ENCODE measurements at places on chromosomes 2 and 18.

DNA sequence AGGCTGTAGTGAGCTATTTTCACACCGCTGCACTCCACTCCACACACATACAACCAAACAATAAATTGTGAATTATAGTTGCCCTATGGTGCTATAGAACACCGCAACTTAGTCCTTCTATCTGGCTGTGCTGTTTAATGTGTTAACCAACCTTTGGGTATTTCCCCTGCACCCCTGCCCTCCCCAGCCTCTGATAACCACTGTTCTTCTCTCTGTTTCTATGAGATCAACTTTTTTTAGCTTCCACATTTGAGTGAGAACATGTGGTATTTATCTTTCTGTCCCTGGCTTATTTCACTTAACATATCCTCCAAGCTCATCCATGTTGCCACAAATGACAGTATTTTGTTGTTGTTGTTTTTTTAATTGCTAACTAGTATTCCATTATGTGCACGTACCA, 32.5 kb downstream of the TET3 start:
- no peak for DNase-seq

DNA sequence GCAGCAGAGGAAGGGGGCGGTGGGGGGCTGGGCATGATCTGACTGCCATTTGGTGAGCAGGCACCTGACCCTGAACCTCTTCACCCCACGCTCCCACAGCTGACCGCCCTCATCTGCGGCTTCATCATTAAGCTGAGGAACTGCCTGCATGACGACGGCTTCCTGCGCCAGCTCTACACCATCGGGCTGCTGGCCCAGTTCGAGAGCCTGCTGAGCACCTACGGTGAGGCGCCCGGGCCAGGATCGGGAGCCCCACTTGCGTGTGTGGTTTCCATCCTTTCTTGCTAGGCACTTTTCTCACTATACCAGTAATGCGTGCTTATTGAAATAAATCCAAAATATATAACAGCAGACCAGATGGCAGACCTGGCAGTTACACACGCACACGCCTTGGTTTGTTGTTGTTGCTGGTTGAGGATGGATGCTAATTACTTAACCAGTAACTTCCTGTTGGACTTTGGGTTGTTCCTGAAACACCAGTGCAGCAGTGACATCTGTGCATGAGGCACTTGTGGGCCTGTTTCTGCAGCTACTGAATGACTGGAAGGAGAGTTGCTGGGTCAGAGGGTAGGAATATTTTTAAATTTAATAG, 43.7 kb downstream of the COA5 start:
- no peak for DNase-seq

GRCh38 chr2:202165945-202166344, 72.5 kb downstream of the SUMO1 start:
- peak; percentile 15 for DNase-seq

GRCh38 chr2:74534411-74534810, 4.7 kb downstream of the HTRA2 start:
- DNase-seq, result no peak

DNA sequence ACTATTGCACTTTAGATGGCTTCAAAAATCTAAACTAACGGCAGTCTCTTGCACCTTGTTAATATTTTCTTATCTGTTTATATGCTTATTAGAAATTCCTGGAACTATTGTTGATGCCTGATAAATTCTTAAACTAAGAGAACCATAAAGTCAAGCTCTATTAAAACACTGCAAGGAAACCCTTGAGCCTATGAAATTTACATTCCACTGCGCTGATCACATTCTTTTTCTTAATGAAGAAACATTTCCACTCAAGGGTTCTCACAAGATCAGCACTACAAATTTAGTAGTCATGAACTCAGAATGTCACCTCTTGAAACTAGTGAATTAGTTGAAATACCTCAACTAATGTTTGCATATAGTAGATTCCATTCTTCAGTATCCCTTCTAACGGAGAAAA, 331.8 kb upstream of the SLC8A1 start:
- DNase-seq, result no peak

GRCh38 chr18:55509631-55510324, 78.2 kb downstream of the TCF4 start:
- peak; percentile 76 for DNase-seq

GRCh38 chr2:19072161-19072560, 286.3 kb downstream of the OSR1 start:
- no peak for DNase-seq

GRCh38 chr2:234438305-234438977, 58.4 kb downstream of the ARL4C start:
- no peak for DNase-seq

DNA sequence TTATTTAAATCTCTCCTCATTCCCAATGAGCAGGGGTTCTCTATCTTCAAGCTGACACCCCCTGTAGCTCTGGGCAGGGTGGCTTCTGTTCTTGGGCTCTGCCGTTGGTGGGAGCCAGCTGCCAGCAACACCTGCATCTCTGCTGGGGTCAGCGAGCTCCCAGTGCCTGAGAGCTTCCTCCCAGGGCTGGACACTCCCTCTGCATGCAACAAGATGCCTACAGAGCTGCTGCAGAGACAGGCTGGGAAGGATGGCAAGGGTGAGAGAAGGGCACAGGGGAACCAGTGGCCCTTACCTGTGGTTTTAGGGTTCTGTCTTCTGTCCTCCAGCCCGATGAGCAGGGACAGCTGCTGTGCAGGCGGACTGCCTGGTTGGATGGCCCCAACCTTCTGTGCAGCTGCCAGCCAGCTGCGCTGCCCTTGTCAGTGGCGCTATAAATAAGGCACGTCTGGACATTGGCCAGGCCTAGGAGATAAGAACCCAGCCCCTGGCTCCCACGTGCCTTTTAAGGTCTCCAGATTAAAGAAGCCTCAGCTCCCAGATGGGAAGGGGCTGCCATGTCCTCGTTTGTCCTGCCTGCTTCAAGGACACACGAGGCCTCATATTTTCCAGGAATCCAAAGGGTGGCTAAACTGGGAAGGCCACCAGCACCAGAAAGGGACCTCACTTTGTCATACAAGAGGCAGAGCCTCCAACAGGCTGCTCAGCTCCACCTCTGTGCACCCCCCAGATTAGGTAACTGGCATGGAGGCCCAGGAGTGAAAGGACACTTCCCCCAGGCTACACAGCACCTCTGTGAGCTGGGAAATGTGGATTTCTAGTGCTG, 39.5 kb upstream of the FHL2 start:
- DNase-seq, result peak; percentile 64

DNA sequence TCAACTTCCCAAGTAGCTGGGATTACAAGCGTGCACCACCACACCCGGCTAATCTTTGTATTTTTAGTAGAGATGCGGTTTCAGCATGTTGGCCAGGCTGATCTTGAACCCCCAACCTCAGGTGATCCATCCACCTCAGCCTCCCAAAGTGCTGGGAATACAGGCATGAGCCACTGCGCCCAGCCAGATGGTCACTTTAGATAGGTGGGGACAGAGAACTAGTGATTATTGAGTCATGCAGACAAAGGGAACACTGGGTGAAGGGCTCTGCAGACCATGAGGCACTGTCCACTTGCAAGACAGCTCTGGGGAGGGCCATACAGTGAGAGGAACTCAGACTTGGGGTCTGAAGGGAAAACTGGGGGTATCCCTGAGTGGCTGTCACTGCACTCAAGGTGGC, 58.4 kb upstream of the POMC start:
- DNase-seq, result no peak

DNA sequence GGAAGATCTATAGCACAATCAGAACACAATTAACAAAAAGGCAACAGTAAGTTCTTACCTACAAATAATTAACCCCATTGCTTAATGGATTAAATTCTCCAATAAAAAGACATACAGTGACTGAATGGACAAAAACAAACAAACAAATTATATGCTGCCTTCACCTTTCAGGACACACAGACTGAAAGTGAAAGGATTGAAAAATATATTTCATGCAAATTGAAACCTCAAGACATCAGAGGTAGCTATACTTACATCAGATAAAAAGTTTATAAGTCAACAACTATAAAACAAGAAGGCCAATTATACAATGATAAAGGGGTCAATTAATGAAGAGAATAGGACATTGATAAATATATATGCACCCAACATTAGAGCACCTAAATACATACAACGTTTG, 741.2 kb upstream of the FAM98A start:
- no peak for DNase-seq

- no peak for DNase-seq
These were observed 88.9 kb downstream of the MCFD2 start for GRCh38 chr2:46826569-46827245.

- DNase-seq, result peak; percentile 50
These were observed at the start of gene VSNL1 for GRCh38 chr2:17540093-17540812. Gene VSNL1 (plus strand): TSS chr2:17540696. CDS start chr2:17592075, 51,379 bp downstream.

Measured in foreskin fibroblast (primary cell).